ENCODE measurements at places on chromosomes 2 and 18.

GRCh38 chr18:62201870-62202269 lies 14.8 kb downstream of the RELCH start:
- no peak for DNase-seq

- no peak for DNase-seq
Observed at GRCh38 chr2:72007402-72007801, 140.3 kb downstream of the CYP26B1 start.

DNA sequence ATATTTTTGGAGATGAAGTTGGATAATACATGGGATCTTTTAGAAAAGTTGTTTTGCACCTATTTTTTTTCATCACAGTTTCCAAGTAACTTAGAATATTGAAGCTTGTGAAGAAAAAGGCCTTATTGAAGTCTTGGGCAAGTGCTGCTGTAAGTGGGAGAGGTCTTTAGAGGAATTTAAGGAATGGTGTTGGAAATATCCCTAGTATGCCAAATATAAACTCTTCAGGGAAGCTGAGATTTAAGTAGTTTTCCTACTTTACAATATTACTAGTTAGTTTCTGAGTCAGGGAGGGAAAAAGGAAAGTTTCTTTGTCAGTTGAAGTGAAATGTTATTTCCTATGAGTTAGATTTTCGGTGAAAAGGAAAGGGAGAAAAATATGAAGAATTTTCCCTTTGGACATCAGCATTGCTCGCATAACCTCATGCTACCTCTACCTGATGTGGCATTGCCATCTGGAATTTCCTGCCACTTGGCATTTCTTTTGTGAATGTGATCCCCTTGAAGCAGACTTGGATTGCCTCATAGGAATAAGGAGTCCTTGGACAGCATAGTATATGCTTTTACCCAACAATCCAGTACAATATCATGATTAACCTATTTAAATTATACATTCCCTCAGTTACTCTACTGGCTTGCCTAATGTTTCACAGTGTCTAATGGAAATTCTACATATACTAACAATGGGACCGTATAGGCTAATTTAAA lies 12.1 kb downstream of the PLEKHH2 start:
- DNase-seq: no peak

DNA sequence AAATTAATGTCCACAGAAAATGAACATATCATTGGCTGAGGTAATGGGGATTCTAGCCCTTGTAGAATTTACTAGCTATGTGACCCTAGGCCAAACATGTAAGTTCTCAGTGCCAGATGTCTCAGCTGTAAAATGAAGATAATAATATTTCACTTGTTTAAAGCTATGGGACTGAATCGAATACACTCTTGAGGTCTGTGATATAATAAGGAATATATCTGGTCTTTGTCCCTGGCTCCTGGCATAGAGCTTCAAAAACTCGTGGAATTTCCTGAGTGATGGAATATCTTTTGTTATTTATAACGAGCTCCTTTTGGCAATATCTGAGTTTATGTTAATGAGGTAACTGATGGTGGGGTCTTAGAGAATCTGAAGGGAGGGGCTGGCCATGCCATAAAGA lies 201.4 kb upstream of the CYP26B1 start:
- DNase-seq: no peak

DNA sequence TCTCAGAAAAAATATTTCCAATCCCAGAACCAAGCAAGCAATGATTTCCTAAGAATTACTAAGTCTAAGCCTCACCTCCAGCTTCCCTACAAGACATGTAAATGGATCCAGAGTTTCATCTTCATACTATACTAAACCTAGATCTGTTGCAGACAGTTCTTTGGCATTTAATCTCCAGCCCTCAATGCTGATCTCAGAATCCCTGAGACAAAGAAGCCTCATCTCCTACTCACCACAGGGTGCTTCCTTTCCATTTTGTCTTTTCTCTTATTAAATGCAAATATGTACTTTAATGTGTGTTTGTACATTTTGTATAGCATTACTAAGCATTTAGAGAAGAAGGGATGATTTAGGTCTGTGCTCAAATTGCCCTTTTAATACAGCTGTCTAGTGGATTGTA lies 954.9 kb downstream of the TDRD15 start:
- DNase-seq: no peak

DNA sequence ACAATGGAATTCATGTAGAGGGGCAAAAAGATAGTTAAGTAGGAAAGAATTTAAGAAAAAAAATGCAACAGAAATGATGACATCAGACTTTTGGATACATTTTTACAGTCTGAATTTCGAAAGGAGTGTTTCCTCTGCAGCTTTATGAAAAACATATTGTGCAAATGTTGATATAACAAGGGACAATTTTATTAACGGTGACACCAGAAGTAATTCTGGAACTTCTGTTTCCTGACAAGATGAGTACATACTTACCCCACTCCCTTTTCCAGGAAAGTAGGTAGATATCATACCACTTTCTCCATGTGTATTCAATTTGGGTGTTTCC lies 369.6 kb downstream of the FBXO15 start:
- DNase-seq: no peak

DNA sequence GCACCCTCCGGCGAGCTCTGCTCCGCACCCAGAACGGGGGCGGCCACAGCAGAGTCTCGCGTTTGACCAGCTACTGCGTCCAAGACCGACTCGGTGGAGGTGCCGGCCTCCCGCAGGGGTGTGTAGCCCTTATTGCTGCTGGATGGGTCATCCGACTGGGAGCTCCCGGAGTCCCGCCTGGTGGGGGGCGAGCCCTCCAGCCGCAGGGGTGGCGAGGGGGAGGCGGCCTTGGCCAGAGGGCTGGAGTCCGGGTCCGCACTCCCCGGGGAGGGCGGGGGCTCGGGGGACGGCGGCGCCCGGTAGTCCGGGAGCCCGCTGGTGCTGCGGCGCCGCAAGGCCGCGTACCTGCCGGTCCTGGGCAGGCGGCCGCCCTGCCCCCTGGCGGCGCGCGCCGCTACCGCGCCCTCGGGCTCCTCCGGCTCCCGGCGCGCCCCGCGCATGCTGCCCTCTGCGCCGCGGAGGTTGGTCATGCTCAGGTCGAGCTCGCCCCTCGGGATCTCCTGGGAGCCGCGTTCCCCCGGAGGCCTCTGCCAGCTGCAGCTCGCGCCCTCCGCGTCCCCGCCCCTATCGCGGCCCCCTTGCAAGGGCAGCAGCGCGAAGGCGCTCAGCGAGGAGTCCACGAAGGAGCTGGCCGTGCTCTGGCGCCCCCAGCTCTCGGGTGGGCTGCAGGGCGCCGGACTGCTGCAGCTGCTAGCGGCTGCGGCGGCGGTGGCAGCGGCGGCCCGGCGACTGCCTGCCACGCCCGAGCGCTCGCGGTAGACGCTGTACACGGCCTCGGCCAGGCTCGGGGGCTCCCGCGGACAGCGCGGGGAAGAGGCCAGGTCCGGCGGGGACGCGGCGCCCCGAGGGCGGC lies 4.8 kb downstream of the TMEM200C start:
- no peak for DNase-seq

GRCh38 chr2:64295326-64296139 lies 151.3 kb upstream of the PELI1 start:
- no peak for DNase-seq

- DNase-seq: no peak
Observed at GRCh38 chr2:10170256-10170655, 47.7 kb downstream of the RRM2 start.

DNA sequence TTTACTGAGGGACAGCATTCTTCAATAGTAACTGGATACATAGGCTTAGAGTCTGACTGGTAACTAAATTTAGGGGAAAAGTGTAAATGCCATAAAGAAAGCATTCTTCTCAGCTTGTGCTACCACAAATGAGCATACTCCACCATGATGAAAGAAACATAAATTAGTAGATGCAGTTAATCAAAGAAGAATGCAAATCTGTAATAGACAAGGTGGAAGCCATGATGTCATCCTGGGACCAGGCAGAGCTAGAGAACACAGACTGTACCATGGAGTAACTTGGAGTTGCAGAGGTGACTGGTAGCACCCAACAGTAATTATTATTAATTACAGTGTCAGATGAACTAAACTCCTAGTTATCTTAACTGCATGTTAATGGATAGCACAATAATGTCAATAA lies 51.7 kb downstream of the RBKS start:
- no peak for DNase-seq

- no peak for DNase-seq
Observed at GRCh38 chr2:188203776-188204175, 87.9 kb upstream of the GULP1 start.

GRCh38 chr18:42275949-42276730 lies 321.1 kb downstream of the PIK3C3 start:
- DNase-seq: no peak
